ENCODE measurements at places on chromosomes 5 and 9.

- no peak for DNase-seq
These were observed 264.0 kb upstream of the ITGA1 start for GRCh38 chr5:52523701-52524100.

- DNase-seq = no peak
These were observed 4.2 kb downstream of the FAM193B start for GRCh38 chr5:177550122-177550521.

DNA sequence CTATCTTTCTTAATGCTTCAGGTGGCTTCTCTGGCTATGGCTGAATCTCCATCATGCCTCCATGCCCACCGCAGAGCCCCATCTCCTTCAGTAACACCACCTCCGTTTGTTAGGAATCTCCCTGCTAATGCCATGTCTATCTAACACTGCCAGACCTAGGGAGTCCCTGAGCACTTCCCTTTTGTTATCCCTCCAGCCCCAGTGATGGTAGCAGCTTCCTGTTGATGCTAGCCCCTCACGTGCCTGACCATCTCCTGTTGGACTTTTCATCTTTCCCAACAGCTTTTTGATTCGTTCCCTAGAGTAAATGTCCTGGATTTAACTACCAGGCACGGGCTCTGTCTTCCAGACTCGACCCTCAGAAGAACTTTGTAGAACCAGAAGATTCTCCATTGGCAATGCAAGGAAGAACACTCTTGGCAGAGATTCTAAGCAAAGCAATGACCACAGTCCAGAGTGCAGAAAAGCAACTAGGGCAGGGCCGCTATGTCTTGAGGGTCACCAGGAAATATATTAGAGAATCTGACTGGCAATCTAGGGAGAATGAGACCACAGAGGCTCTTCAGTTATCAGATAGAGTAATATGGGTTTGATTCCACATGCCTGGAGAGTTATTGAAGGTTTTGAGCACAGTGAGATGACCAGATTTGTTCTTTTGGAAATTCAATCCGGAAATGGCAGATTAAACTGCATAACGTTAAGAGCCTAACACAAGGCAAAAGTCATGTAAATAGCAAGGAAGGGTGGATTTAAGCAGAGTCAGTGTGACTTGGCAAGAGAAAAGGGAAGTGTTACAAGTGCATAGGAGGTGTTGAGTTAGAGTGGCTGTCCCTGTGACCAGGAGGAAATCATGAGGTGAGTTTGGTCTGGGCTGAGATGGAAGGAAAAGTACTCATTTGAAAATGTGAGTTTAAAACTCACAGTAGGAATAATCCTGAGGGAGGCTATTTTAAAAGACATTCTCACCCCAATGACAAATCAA lies 555.2 kb downstream of the ACTL7B start:
- DNase-seq = no peak

DNA sequence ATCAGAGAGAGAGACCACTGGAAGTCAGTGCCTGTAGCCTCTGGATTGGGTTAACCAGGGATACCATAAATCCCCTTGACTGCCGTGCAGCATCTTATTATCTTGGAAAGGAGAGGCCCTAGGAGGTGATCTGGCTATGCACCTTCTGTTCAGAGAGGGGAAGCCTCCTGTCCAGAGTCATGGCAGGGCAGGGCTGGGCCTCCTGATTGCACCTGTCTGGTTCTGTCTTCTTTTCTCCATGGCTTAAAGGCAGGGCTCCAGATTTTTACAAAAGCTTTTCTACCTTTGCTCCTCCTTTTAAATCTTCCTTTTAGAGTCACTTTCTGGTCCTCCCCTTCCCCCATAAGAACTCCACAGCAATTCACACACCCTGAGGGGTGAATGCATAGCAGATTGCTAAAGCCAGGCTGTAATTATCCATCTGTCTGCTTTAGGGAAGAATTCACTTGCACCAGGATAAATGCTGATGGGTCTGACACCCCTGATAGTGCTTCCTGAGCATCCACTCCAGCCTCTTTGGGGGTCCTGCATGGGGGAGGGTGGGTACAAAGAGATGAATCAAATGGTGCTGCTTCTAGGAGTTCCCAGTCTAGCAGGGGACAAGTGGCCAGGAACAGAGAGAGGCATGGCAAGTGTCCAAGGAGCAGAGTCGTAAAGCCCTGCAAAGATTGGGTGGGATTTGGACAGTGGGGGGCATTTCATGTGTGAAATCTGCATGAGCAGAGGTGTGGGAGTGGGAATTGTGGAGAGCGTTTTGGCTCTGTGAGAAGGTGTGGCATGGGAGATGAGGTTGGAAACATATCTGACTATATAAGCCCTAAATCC lies 141.3 kb upstream of the ALDH1B1 start:
- DNase-seq = no peak

GRCh38 chr9:118635416-118635815 lies 733.8 kb downstream of the BRINP1 start:
- DNase-seq = no peak

DNA sequence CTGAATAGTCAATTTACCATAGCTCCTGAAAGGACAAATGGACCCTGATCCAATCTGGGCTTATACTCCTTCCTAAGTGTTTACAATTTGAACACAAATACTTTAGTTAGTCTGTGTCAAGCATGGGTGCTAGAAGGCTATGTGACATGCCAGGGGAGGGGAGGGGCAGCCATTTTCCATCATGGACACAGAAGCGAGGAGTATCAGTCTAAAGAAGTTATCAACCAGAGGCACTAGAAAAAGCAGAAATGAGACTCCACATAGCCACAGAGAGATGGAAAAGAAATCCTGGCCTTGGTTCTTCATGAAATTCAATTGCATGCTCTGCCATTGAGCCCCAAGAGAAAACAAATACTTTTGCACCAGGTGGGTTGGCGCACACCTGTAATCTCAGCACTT lies 61.8 kb downstream of the NR6A1 start:
- DNase-seq = no peak

GRCh38 chr9:100397529-100398266 lies 29.2 kb upstream of the MSANTD3 start:
- DNase-seq = no peak

DNA sequence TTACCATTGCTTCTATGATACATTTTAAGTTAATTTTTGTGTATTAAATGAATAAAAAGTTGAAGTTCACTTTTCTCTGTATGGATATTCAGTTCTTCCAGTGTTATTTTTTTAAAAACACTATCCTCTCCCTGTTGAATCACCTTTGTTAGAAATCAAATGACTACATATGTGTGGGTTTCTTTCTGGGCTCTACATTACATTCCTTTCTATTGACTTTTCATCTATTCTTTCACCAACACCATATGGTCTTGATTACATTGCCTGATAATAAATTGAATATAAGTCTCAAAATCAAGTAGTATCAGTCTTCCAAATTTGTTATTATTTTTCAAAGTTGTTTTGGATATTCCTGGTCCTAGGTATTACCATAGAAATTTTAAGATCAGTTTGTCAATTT lies 7.3 kb upstream of the RASEF start:
- DNase-seq = no peak

- no peak for DNase-seq
These were observed 280.4 kb downstream of the PBX3 start for GRCh38 chr9:126027566-126027965.

- no peak for DNase-seq
These were observed 89.0 kb downstream of the ARSB start for GRCh38 chr5:78896132-78896531.

All from stimulated activated CD4-positive, alpha-beta T cell treated with anti-CD3 and anti-CD28 coated beads, Interleukin-1b, Interleukin-23, amount 100 ng/mL, for 48 hours (primary cell).